ENCODE measurements at places on chromosomes 5 and 9.
A peak's percentile ranks its signal among the peaks of the same experiment; 100 is the strongest.

- no peak for DNase-seq
Observed at GRCh38 chr9:94627287-94627686, 12.0 kb downstream of the FBP1 start.

- no peak for DNase-seq
Observed at GRCh38 chr5:8813180-8813579, 732.7 kb downstream of the SEMA5A start.

DNA sequence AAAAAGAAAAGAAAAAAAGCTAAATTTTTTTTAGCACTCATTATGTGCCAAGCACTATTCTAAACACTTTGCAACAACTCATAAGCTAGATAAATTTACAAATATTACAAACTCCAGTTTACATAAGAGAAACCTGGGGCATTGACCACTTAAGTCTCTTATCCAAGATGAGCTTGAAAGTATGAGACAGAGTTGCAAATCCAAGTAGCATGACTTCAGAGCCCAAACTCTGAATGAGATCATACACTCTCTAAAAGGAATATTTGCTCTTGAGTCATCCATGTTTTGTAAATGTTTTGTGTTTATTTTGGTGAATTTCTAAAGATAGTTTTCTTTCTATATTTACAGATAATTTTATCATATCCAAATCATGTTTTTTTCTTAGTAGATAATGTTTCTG, 4.0 kb upstream of the SHOC1 start:
- no peak for DNase-seq

DNA sequence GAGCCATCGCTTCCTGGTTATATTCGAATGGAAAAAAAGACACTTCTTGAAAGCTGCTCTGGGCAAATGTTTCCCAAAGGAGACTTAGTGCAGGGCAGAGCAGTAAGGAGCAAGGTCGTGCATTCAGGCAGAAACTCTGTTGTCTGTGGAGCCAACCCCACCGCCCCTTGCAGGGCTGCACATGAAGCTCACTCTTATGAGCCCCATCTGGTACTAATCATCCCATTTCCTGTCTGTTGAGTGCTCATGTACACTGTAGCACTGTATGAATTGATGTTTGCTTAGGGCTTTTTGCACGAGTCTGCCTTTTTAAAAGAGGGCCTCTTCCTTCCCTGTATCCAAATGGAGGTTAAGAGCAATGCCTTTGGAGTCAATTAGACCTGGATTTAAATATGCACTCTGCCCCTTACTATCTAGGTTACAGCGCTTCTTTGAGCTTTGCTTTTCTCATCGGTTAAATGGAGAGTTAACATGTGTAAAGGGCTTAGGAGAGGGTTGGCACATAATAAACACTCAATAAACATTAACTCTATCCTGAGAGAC, 25.4 kb downstream of the HMHB1 start:
- DNase-seq, result peak; percentile 72

DNA sequence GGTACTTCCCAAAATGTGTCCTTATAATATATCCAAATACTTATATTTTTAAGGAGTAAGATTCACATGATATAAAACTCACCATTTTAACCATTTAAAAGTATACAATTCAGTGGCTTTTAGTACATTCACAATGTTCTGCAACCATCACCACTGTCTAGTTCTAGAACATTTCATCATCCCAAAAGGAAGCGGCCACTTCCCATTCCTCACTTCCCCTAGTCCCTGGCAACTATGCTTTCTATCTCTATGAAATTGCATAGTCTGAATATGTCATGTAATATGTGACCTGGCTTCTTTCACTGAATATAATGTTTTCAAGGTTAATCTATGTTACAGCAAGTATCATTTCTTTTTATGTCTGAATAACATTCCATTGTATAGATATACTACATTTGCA, 615.1 kb upstream of the SGCD start:
- DNase-seq, result no peak

DNA sequence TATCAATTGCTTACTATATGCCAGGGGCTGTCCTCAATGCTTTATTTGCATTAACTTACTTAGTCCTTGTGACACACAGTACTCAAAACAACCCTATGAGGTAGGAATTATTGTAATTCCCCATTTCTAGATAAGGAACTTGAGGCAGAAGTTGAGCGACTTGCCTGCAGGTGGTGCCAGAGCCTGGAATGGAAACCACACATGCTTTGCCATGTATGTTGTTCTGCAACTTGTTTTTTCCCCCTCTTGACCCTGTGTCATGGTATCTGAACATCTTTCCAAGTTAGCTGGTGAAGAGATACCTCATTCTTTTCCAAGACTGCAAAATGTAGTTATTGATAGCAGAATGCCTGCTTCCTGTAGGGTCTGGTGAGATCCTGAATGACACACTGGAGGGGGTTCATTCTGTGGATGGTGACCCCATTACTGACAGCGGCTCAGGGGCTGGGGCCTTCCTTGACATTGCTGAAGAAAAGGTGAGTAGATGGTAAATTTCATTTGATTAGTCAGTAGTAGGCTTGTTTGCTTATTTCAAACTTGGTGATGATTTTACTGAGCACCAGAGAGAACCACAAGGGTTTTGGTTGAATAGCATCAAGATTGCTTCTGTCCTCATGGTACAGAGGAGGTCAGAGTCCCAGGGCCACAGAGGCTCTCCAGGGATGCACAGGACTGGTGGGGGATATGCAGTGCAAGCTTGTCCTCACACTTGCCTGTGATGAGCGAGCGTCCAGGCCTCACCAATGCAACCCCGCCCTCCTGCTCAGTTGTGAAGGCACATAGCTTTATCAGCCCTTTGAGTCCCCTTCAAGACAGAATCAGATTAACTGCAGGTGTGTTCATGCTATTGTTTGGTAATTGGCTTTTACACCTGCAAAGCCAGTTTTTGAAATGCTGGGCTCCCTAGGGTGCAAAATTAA, 57.0 kb downstream of the COL15A1 start:
- no peak for DNase-seq

Measured in left hindlimb (tissue), 1 donor.